ENCODE measurements at places on chromosomes 13 and 19.

DNA sequence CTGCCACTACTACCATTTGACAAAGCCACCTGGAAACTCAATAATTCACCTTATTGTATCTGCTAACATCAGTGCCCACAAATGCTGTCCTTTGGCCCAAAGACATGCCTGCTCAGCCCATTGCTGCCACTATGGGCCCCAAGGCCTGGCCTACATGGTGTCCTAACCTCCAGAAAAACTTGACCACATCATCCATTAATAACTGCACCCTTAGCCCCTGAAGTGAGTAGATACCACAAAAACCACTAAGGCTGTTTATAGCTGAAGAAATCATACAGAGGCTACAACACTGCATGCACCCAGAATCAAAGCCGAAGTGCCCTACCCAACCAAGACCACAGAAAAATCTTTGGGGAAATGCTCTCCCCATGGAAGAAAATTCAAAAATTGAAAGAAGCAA is 932.8 kb upstream of the SLITRK6 start:
- no peak for ATAC-seq

DNA sequence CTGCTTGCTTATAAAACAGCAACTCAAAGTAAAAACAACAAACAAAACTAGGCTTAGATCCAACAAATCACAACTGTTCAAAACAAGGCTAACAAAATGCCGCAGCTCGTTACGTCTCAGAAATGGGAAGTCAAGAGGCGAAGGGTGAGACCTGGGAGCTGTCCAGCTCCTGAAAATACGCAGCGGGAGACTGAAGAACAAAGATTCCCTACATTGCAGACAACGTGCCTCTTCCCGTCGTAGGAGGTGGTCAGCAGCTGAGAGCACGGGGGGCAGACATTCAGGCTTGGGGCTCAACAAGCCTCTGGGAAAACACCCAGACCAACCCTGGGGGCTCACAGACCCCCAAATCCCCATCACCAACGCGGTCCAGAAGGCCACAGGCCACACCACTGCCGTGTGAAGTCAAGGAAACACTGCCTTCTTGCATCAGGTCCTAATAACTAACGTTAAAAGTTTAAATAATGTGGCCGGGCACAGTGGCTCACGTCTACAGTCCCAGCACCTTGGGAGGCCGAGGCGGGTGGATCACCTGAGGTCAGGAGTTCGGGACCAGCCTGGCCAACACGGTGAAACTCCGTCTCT is 13.5 kb downstream of the PLPP2 start:
- no peak for ATAC-seq

GRCh38 chr13:113599391-113599790 is 14.8 kb downstream of the TFDP1 start:
- no peak for ATAC-seq

DNA sequence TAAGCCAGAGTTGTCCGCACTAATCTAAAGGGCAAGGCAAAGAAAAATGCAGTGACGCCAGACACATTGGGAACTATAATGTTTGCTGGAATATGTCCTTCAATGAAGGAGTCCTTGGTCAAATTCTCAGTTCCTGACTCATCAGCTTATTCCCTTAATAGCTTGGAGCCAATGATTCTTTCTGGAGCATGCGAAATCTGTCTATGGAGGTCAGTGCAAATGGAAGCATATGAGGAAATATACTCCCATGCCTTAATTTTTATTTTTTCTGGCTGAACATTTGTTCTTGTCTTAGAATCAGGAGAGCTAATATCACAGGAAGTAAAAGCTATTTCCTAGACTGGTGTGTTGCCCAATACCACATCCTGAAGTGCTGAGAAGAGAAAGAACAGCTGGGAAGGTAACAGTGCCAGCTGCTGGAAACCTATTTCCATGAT is 289.8 kb upstream of the SPRY2 start:
- no peak for ATAC-seq

- ATAC-seq: no peak
Observed at GRCh38 chr19:27718234-27718633, 1494.7 kb downstream of the UQCRFS1 start.

DNA sequence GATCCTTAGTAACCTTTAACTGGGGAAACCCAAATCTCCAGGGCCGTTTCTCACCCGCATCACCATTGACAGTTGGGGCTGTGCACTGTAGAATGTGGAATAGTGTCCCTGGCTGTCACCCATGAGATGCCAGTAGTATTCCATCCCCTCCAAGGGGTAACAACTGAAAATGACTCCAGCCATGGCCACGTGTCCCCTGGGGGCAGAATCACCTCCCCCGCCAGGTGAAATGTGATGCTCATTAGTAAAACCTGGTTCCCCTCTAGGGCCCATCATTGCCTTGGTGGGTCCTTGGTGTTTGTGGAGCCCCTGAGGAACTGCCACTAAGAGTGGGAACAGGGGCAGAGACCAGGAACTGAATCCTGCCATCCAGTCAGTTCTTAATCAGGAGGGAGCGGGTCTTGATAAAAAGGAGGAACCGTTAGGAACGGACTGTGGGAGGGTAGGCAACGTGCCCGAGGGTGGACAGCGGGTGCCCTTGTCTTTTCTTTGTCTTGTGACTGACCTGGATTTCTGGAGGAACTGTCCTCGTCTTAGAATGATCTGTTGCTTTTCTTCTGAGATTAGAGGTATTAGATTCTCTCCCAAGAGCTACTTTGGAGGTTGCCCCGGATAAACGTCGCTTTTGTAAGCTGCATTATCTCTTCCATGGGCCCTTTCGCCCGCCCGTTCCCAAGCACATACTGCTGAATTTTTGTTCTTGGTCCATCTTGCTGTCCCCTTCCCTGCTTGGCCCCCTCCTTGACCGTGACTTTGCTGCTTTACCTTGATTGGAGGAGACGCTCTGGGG is 3.5 kb downstream of the MYO9B start:
- ATAC-seq: no peak

DNA sequence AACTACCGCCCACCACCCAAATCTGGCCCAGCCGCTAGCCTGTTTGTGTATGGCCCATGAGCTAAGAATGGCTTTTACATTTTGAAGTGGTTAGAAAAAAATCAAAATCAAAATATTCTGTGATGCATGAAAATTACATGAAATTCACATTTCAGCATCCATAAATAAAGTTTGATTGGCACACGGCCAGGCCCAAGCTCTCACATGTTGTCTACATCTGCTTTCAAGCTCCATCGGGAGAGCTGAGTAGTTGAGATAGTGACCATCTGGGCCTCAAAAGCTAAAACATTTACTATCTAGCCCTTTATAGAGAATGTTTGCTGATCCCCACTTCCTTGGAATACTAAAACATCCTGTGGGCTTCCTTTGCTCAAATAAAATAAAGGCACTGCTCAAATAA is 14.5 kb downstream of the RFX2 start:
- ATAC-seq: no peak
